ENCODE measurements at places on chromosomes 7 and 10.
A peak's percentile ranks its signal among the peaks of the same experiment; 100 is the strongest.

- no peak for DNase-seq
Measured at GRCh38 chr7:5586279-5586962, 162.8 kb upstream of the TNRC18 start.

DNA sequence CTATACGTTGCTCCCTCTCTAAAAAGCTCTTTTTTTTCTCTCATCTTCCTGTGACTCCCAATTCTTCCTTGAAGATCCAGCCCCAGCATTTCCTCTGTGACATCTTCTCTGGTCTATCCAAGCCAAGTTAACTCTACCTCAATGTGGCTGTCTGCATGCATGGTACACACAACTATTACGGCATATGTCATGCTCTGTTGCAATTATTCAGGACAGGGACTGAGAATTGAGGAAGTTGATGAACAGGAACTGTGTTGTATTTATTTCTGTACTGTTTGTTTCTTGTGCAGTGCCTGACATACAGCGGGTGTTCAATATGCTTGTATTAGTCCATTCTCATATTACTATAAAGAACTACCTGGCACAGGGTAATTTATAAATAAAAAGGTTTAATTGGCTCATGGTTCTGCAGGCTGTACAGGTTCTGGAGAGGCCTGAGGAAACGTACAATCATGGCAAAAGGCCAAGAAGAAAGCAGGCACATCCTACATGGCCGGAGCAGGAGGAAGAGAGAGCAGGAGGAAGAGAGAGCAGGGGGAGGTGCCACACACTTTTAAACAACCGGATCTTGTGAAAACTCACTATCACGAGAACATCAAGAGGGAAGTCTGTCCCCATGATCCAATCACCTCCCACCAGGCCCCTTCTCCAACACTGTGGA lies 6.3 kb downstream of the TRPV5 start:
- no peak for DNase-seq

GRCh38 chr7:149615690-149616270 lies 118.2 kb upstream of the ZNF746 start:
- DNase-seq: no peak

GRCh38 chr10:1197384-1197783 lies 141.2 kb downstream of the WDR37 start:
- DNase-seq: no peak

DNA sequence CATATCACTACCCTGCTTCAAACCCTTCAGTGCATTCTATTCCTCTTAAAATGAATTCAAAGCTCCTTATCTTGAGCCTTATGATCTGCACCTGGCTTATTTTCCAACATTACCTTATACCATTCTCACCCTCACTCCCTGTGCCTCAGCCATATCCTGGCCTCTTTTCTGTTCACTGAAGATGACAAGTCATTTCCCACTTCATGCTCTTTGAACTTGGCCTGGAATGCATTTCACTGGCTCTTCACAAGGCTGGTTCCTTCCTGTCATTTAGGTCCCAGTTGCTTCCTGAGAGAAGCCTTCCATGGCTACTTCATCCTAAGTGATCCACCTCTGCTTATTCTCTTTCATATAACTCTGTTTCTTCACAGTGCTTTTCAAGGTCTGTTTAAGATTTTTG lies 3.2 kb upstream of the LIPF start:
- no peak for DNase-seq

DNA sequence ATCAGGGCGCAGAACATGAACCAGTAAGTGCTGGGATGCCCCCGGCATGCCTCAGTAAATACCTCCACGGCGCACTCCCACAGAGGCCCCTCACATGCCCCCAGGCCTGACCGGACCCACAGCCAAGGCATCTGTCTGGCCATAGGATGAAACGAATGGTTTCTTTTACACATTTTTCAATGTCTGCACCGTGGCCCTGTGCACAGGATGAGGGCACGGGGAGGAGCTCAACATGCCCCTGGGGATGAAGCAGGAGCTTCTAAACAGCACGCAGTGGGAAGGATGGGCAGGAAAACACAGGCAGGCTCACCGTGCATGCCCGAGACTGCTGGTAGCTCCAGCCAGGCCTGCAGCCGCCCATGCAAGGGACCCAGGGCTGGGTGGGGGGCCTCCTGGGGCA lies 283.3 kb downstream of the TNS3 start:
- DNase-seq: no peak

DNA sequence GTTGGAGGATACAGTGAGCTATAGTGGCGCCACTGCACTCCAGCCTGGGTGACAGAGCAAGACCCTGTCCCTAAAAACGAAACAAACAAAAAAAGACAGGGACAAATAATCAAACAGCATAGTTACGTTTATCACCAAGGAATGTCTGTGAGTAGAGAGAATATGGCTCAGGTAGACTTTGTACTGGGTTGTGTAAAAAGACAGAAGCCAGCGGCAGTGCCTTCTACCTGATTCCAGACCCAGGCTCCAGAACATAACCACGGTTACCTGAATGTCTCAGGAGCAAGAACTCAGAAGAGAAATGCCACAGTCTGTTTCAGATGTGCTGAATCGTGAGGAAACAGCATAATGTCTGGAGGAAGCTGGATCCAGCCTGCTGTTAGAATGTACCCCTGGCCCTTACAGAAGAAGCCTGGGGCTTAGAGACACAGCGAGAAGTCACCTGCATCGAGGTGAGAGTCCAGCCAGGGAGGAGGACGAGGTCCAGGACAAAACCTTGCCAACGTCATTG lies 60.9 kb upstream of the KAT6B start:
- DNase-seq: no peak

GRCh38 chr7:50594136-50594535 lies 28.9 kb upstream of the DDC start:
- DNase-seq: no peak

DNA sequence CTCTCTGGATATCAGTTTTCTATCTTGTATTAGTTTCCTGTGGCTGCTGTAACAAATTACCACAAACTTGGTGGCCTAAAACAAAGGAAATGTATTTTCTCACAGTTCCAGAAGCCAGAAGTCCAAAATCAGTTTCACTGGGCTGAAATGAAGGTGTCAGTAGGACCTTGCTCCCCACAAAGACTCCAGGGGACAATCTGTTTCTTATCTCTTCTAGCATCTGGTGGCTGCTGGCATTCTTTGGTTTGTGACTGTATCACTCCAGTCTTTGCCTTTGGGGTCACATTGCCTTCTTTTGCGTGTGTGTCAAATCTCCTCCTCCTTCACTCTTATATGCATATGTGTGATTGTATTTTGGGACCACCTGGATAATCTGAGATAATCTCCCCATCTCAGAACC lies 153.0 kb upstream of the PRPS1L1 start:
- DNase-seq: no peak

- no peak for DNase-seq
Measured at GRCh38 chr10:110394898-110395297, 90.2 kb upstream of the SMNDC1 start.

GRCh38 chr7:14233868-14234369 lies 244.5 kb upstream of the ETV1 start:
- no peak for DNase-seq

DNA sequence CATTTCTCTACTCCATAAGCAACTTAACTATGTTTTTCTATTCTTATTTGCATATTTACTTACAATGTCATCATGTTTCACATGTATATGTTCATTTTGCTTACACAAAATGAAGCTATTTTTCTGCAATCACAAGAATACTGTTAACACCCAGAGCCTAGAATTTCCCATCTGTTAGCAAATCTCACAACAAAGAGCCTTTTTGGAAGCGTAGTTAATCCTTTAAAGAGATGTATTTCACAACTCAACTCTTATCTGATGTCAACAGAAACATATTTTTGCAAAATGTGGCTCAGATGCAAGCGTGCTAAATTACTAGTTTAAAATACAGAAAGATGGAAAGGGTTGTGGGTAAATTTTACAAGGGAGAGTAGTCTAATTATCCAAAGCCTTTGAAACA lies 110.6 kb upstream of the COL1A2 start:
- no peak for DNase-seq

DNA sequence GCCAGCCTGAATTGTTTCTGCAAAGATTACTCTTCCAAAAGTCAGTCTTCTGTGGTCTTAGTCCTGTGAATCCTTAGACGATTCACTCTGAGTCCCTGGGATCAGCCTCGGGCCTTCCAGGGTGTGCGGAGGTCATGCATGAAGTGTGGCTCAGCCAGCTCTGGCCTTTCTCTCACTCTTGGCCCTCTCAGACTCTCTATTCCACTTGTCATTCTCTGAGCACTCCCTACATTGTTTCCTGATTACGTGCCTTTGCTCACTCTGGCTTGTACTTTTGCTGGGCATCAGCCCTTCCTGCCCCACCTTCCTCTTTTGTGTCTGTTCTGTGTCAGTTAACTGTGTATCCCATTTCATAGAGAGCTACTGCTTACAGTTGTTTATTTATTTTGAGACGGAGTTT lies 36.0 kb downstream of the CCNY start:
- peak; percentile 43 for DNase-seq

DNA sequence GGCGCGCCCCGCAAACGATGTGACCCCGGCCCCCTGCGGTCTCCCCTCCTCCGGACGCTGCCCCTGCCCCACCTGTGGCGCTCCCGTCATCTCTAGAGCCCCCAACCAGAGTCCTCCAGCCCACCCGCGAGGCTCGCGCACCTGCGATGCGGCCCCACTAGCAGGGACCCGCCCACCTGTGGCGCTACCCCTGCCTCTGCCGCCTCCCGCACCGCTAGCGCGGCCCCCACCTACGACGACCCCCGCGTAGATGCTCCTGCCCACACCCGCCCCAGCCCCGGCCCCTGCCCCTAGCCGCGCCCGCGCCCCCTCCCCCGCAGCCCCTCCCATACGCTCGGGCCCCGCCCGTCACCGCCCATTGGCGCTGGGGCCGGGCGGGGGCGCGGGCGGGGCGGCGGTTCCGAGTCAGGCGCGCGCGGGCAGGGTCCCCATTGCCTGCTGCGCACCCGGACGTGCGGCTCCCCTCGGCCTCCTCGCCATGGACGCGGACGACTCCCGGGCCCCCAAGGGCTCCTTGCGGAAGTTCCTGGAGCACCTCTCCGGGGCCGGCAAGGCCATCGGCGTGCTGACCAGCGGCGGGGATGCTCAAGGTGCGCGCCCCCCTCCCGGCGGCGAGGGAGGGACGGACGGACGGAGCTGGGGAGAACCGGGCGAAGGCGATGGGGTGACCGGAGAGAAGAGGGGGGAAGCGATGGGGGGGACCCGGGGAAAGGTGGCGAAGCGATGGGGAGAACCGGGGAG lies at the start of gene PFKP:
TSS of gene PFKP (plus strand) at position 431 of the 741 bp plus-strand sequence. CDS start at position 479, 48 bp downstream.
- DNase-seq: no peak

- DNase-seq: no peak
Measured at GRCh38 chr10:68067508-68067907, 7.6 kb downstream of the HERC4 start.

DNA sequence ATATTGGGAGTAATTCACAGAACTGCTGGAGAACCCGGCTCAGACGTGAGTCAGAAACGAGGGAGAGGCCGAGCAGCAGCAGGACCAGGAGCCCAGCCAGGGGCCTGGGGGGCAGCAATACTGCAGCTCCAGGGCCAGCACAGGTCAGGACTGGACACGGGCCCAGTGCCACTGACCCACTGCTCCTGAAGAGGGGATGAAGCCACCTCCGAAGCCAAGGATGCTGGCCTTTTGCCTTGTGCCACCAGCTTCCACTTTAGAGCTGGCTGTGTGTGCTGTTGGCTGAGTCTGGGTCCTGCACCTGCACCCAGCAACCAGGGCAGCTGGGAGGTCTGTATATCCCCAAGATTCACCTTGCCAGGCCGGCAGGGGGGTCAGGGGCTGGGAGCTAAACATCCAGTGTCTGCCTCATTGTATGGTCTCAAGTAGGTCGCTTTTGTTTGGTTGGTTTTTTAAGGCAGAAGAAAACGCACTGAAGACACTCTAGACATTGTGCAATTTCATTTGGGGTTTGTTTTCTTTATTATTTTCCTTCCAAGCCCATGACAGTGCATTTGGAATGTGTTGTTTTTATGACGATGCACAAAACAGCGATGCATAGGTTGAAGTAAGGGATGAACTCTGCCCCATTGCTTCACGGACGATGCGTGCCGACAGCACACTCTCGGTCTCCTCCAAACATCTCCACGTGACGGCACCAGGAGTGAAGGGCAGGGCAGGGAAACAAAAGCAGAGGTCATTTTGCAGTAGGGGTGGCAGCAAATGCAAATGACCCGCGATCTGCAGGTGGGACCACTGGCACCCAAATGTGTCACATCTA lies 27.7 kb upstream of the INSIG1 start:
- no peak for DNase-seq

- no peak for DNase-seq
Measured at GRCh38 chr7:16795624-16796023, 9.2 kb downstream of the AGR2 start.

GRCh38 chr10:98251399-98251798 lies 16.6 kb downstream of the LOXL4 start:
- no peak for DNase-seq

GRCh38 chr10:8036506-8037198 lies 17.8 kb upstream of the GATA3 start:
- DNase-seq: no peak

- DNase-seq: no peak
Measured at GRCh38 chr7:114073701-114074100, 154.9 kb upstream of the PPP1R3A start.

GRCh38 chr7:26898891-26899290 lies 34.5 kb upstream of the SKAP2 start:
- no peak for DNase-seq

GRCh38 chr7:46649876-46650275 lies 728.8 kb upstream of the IGFBP3 start:
- DNase-seq: no peak

- DNase-seq: no peak
Measured at GRCh38 chr7:99419323-99420021, 10.7 kb downstream of the BUD31 start.

GRCh38 chr10:110505130-110505770 lies 7.5 kb downstream of the DUSP5 start:
- no peak for DNase-seq

- no peak for DNase-seq
Measured at GRCh38 chr10:132351611-132352010, 19.6 kb downstream of the LRRC27 start.

- no peak for DNase-seq
Measured at GRCh38 chr10:34091635-34092195, 723.4 kb downstream of the PARD3 start.

GRCh38 chr10:58827381-58827780 lies 314.7 kb downstream of the BICC1 start:
- DNase-seq: no peak

DNA sequence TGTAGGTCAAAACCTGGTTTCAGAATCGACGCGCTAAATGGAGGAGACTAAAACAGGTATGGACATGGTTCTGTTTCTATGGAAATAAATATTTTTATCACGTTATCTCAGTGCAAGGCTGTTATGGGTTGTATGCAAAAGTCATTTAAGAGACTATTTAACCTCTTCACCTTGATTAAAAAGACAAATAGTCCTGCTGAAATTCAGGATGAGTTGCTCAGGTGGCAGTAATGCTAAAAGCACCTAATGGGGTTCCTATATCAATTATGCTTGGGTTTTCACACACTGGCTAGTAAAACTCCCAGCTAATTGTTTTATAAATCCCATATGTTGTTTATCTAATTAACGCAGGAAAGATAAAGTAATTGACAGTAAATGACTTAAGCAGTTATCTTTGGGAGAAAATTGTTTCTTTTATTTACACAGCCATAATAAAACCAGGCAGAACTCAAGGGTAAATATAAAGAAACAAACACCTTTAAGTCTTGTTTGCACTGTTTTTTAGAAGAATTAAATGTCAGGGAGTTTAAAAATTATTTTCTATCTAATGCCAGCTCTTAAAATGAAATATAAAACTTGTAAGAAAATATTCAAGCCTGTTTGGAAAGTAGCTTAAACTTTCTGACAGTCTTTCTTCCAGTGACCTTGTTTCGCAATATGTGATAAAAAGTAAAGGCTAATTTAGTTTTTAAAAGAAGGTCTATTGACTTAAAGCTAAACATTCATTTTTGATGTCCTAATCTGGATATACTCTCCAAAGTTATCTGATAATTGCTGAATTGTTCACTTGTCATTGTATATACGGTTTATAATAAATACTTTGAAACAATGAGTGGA lies 3.2 kb downstream of the HHEX start:
- no peak for DNase-seq

Measured in epithelial cell of prostate (primary cell).